ENCODE measurements at places on chromosomes 6 and 20. TPM values are rescaled to one million over a fixed set of nuclear protein-coding genes. Genes with fewer than 3 reads are reported as not detected.

The PAK5 gene
- total RNA-seq, result 0.21 TPM

The HAO1 gene
- not detected for total RNA-seq

GRCh38 chr6:156182356-156182755 lies 594.8 kb upstream of the ARID1B start:
- no peaks in the 10 kb centered on the region for H3K27me3 ChIP-seq
- H3K27ac ChIP-seq, result no peak overlapping the region
- no peak overlapping the region for H3K4me3 ChIP-seq
- no peak for DNase-seq
- H3K4me1 ChIP-seq, result no peaks in the 10 kb centered on the region

DNA sequence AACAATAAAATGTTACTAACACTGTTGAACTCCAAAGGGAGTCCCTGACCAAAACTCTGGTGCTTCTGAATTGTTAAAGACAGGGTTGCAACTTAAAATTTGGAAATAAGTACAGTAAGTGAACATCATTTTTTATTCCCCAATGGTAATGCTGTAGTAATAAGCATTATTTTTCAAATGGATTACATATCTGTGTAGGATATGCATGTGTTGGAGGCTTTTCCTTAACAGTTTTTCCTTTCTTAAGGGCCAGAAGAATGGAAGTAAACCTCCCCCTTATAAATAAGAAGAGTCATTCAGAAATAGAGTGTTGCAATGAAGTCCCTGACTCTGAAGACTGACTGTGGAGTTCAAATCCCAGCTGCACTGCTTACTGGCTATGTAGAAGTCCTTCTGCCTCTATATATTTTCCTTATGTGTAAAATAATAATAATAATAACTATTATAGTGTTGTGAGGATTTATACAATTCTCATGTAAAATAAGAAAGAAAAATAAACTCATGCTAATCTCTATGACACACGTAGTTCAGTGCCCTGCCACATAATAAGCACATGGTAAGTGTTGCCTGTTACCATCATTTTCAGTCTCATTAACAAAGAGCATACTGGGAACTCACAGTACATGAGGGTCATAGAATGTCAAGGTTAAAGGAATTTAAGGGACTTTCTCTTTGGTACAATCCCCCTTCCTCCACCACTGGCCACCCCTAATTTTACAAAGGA lies 129.8 kb upstream of the SMLR1 start:
- no peak overlapping the region for H3K4me3 ChIP-seq
- DNase-seq, result no peak
- no peak overlapping the region for H3K27ac ChIP-seq

DNA sequence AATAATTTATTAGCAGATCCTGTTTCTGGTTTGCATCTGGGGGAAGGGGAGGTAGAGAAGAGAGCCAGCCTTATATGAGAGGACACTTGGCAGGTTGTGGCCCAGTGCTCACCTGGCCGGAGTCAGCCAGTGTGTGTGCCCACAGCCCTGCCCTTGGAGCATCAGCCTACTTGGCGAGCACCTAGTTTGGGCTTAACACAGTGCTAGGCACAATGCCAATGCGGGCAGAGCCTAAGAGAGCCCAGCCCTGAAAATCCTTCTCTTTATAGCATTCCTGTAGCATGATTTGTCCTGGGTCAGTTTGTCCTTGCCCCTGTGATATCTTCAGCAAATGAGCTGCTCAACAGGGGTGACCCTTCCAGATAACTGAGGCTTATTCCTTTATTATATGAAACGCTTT lies 73.0 kb downstream of the SLX4IP start:
- H3K36me3 ChIP-seq, result no peaks in the 10 kb centered on the region
- peaks cover 61% of the 10 kb centered on the region for H3K4me1 ChIP-seq
- no peak overlapping the region for H3K4me3 ChIP-seq
- no peak for DNase-seq
- H3K27me3 ChIP-seq, result no peaks in the 10 kb centered on the region
- H3K27ac ChIP-seq, result peak overlapping the region; percentile 49
